ENCODE measurements at places on chromosomes 12 and 14.

- no peak for DNase-seq
These were observed 33.3 kb upstream of the CCDC198 start for GRCh38 chr14:57526942-57527341.

DNA sequence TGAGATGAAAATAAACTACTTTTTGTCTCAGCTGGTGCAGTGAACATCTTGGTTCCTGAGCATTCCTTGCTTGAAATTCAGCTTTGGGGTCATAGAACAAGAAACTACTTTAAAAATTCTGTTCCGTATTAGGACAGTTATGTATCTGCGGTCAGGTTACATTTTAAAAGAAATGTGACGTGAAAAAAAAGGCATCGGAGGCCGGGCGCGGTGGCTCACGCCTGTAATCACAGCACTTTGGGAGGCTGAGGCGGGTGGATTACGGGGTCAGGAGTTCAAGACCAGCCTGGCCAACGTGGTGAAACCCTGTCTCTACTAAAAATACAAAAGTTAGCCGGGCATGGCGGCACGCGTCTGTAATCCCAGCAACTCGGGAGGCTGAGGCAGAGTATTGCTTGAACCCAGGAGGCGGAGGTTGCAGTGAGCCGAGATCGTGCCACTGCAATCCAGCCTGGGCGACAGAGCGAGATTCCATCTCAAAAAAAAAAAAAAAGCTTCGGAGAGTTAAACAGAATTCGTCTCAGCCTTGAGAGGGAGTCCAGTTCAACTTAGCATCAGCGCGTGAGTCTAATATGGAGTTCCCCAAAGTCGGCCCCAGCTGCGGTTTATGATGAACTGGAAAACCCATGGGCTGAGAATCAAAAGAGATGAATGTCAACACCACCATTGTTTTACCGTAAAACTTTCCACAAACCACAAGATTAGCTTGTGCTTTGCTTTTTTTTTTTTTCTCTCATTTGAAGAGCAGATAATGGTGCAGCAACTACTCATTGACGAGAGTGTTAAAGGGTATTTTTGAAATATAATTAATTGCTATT lies 2.1 kb upstream of the SLC2A13 start:
- DNase-seq: no peak

DNA sequence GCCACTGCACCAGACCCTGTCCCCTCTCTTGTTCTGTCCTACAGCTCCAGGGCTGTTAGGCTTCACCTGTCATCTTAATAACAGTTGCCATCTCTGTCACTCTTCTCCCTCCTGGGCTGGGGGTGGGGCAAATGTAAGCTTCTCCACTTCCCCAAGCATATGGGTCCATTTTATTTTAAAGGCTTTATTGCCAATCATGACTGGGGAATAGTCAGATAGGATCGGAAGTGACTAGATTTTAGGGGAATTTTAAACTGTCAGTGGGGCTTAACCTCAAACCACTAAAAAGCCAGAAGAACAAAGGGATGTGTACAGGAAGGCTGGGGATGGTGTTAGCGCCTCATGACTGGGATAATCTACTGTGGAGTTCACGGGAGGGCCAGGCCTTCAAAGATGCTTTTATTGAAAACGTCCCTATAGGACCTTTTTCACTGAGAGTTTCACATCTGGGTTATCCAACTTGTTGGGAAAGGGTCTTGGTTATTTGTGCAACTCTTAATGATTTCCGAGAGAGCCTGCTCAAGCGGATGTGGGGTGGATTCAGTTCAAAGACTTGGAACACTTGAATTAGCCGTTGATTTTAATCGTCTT lies 41.6 kb downstream of the CHST11 start:
- no peak for DNase-seq

DNA sequence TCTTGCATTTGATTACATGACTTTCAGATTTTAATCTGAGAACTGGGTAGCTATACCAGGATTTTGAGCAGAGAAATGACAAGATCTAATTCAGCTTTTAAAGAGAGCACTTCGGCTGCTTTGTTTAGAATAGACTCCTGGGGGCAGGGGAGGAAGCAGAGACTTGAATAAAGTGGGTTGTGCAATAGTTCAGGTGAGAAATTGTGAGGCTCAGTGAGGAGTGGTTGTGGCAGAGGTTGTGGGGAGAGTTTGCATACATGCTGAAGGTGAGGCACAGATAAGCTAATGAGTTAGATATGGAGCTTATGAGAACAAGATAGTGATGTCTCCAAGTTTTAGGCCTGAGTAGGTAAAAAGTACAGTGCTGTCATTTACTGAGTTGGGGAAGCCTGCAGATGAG lies 281.4 kb downstream of the FLRT2 start:
- no peak for DNase-seq

DNA sequence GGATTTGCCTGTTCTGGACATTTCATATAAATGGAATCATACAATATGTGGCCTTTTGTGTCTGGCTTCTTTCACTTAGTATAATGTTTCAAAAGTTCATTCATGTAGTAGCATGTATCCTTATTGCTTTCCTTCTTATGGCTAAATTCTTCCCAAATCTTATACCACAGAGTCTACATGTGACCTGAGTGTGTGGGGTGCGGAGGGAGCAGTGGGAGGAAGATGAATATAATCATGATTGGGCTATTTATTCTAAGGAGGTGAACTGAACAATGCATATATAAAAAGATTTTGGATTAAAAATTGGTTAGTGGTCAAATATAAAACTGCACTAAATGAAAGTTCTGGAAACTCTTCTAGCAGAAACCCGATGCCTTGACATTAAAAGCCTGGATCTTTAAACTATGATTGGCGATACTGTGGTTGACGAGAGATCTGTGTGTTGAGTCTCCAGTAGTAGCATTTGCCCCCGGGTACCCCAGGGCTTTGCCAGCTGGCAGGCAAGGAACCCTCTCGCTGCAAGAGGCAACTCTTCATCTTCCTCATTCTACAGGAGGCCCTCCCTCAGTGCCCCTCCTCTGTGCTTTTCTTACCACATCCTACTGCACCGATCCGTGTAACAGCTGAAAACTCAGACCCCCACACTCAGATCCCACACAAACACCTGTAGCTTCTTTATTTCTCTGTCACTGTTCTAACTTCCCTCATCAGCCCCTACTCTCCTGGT lies 2.6 kb downstream of the CYP46A1 start:
- DNase-seq: no peak

DNA sequence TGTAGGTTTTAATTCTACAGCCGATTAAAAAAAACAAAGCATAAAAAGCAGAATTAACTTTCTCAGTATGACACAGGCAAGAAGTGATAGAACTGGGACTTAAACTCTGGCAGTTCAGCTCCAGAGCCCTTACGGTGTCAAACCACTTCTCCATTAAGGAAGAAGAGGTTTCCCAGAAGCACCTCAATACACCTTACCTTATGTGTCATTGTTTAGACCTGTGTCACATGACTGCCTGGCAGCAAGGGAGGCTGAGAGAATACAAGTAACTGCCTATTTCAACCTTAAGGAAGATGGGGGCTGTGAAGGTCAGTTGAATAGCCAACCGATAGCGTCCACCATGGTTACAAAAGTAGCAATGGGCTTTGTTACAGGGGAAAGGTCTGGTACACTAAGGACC lies 54.6 kb upstream of the ARHGAP5 start:
- DNase-seq: no peak

DNA sequence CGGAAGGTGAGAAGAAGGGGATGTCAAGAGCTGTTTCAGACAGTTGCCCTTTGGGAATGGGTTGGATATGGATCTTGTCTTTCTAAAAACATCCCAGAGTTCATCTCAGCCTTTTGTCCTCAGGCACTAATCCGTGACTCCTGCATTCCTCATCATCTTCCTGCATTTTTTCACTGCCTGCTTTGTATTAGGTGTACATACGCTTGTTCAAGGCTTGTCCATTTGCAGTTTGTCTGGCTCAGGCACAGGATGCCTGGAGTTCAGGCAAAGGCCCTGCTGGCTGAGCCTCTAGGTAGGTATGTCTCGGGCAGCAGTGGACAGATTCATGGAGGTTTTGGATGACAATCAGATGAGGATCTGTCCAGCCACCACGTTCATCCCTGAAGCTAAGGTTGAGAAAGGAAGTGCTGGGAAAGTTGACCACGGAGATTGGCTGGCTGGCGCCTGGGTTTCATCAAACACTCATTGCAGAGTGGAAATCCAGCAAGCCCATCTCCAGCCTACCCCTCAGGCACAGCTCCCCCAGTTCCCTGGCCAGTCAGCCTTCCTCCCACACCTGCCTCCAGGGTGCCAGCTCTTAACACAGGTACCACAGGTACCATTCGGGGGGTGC lies 12.4 kb upstream of the TMEM106C start:
- no peak for DNase-seq

- no peak for DNase-seq
These were observed 160.5 kb downstream of the PAH start for GRCh38 chr12:102756530-102756929.

DNA sequence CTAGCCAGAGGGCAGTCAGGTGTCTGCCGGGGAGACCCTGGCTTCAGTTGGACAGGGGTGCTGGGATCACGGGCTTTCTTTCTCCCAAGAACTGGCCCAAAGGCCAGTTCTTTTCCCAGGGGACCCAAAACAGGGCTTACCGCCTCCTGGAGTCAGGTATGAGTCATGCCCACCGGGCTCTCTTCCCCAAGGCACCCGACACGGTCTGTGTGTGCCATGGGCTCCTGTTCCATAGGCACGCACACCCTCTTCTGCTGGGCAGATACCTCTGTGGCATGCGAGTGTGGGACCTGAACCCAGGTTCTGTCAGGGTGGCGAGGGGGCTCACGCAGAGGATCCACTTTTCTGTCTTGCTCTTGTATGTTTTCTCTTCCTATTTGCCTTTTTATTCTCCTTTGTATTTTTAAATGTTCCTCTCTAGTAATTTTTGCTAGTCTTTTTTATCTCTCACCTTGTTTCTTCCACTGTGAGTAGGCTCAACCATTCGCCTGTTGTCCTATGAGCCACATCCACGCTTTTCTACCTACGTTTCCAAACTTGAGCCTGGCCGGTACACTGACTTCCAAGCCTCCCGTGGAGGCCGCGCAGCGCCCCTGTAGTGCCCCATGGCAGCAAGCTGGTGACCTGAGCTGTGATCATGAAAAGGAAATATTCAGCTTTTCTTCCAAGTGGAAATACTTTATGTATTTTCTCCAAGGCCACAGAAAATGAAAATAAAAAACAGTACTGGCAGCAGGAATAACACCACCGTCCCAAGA lies 362.2 kb downstream of the CACNA1C start:
- no peak for DNase-seq

DNA sequence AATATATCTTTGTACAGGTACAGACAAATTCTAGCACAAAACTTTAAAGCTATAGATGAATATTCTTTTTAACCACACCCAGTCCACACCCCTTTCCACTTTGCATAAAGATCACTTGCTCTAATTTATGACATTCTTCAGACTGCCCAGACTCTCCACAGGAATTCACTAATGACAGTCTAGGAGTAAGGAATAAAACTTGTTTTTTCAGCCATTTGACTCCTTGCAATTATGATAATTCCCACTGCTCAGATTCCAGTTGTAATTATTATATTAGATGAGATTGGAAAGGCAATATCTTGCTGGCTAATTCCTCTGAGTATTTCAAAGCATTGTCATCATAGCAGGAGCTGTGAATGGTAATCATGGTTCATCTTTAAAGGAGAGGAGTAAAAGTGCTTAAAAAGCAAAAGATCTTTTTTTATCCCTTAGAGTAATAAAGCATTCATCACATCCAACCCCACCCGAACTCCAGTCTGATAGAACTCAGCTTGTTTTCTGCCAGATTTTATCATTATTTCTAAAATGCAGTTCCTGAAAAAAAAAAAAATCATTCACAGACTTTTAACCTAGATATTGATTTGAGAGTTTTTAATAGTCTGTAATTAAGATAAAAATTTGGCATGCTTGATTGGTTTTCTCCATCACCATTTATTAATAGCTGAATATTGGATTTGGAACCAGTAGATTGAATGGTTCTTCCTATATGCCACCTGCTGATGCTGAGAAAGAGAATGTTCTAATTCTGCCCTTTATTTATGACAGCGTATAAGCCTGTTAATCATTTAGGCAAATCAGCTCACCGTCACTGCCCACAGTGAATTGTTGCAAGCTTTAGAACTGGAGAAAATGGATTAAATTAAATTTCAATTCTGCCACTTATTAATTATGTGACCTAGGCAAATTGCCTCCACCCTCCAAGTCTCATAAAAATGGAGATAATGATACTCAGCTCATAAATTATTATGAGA lies 93.9 kb upstream of the RASSF8 start:
- no peak for DNase-seq

DNA sequence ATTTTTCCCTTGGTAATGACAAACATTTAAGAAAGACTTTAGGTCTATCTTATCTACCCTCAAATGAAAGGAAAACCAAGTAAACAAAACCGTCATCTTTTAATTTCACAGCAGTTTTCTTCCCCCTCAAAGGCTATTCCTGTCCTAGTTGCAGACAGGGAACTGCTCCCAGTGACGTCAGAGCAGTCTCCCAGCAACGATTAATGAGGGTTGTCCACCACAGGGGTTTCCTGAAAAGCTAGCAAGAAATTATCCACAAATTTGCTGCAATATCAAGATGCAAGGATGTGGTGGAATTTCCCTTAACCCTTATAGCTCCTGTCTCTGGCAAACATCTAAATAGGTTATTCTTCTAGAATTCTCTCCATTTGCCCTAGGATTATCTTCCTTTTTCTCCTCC lies 89.1 kb upstream of the STAC3 start:
- no peak for DNase-seq

GRCh38 chr12:37548266-37548805 lies 768.2 kb upstream of the ALG10B start:
- no peak for DNase-seq

DNA sequence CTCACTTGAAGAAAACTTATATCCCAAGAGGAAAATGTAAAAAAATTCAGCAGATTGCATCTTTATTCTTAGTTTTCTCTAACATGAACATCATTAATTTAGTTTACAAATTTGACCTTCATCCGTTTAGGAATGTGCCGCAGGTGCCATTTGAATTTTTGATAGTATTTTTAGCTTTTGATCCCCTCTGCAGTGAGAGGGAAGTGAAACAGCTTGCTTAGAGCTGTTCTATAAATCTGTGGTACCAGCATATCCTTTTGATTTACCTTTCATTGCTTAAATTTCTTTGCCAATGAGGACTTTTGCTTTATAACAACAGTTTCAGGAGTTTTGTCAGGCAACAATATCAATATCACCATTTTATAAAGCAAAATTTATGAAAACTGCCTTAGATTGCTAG lies 32.7 kb downstream of the DUSP6 start:
- no peak for DNase-seq

- no peak for DNase-seq
These were observed 38.7 kb downstream of the GLT8D2 start for GRCh38 chr12:104011253-104011652.
